Stimulated activated CD8-positive, alpha-beta memory T cell treated with anti-CD3 and anti-CD28 coated beads, Interleukin-2, amount 100 ng/mL, for 48 hours (primary cell): ENCODE measurements at places on chromosomes 6 and 20.

GRCh38 chr6:31243508-31243907 is 28.4 kb downstream of the HLA-C start:
- no peak for DNase-seq

DNA sequence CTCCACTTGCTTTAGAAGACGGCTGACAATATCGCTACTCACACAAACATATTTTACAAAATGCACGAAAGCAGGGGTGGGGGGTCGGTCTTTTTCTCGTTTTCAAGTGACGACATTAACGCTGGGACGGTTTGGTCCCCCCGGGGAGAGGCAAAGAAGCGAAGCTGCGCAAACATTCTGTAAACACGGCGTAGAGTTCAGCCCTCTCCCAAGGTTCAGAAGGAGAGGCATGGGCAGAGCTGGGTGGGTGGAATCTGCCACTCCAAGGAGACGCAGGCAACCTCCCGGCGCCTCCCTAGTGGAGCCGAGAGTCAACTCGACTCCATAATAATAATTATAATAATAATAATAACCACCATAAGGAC is 2.4 kb downstream of the NKX2-2 start:
- DNase-seq = no peak

- no peak for DNase-seq
Measured at GRCh38 chr6:22017272-22017671, 279.6 kb downstream of the PRL start.

DNA sequence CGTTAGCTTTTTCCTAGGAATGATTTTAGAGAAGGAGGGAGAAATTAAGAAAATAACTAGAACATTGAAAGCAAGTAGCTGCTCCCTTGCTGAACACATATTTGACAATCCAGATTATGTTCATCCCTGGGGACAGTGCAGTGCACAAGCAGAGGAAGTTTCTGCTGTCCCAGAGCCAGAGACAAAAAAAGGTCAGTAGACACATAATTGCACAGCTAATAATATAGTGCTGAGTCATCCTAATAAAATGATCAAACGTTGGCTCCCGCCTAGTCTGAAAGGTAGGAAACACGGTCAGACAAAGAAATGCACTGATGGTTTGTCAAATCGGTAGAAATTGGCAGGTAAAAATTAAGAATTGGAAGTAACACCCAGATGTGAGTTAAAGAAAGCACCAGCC is 21.7 kb upstream of the SSTR4 start:
- DNase-seq = no peak

DNA sequence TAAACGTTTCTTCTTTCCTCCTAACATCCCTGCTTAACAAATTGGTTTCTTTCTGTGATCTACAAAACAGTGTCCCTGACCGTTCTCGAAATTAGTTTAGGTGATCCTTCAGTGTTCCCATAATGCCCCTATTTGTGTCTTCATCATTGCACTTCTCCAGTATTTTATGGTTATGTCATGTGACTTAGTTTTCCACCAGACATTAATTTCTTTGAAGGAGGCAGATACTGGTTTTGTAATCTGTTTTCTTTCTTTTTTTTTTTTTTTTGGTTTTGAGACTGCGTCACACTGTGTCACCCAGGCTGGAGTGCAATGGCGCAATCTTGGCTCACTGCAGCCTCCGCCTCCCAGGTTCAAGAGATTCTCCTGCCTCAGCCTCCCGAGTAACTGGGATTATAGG is 49.2 kb downstream of the FAM217A start:
- no peak for DNase-seq
